ENCODE measurements at places on chromosomes 16 and 17. TPM values are rescaled to one million over a fixed set of nuclear protein-coding genes. Genes with fewer than 3 reads are reported as not detected.

DNA sequence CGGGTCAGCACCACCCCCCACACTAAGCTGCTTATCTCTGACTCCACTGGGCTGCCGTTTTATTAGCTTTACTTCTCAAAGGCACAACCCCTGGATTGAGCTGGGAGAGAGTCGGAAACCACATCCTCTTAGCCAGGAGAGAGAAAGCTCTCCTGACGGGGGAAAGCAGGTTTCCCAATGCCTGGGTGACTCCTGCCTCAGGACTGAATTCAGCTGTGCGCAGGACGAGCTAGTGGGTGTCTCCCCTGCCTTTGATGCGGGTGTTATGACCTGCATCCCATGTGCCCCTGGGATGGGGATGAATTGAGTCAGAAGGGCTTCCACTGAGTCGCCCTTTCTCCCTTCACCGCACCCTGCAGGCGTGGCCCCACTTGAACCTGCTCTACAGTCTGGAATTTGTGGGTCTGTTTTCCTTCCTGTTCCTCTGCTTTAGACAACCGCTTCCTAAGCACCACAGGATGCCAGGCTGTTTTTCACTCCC lies 819.2 kb upstream of the EEF2KMT start:
- DNase-seq, result no peak

Gene DHX38
- 46.7 TPM for total RNA-seq

GRCh38 chr17:74163271-74163821 lies 40.1 kb upstream of the RPL38 start:
- DNase-seq, result no peak

GRCh38 chr16:84973776-84974523 lies 37.4 kb downstream of the ZDHHC7 start:
- DNase-seq, result no peak

GRCh38 chr17:4490637-4491061 lies 8.0 kb upstream of the SPNS2 start:
- no peak for DNase-seq

Gene RSL1D1
- total RNA-seq, result 131 TPM

- peak; percentile 89 for DNase-seq
These were observed 38.8 kb downstream of the RPGRIP1L start for GRCh38 chr16:53664724-53665345.

- DNase-seq, result no peak
These were observed 19.8 kb downstream of the C16orf95 start for GRCh38 chr16:87297407-87297806.

Gene DBNDD1
- total RNA-seq, result 0.79 TPM

Gene CARD14
- total RNA-seq, result 7.3 TPM

DNA sequence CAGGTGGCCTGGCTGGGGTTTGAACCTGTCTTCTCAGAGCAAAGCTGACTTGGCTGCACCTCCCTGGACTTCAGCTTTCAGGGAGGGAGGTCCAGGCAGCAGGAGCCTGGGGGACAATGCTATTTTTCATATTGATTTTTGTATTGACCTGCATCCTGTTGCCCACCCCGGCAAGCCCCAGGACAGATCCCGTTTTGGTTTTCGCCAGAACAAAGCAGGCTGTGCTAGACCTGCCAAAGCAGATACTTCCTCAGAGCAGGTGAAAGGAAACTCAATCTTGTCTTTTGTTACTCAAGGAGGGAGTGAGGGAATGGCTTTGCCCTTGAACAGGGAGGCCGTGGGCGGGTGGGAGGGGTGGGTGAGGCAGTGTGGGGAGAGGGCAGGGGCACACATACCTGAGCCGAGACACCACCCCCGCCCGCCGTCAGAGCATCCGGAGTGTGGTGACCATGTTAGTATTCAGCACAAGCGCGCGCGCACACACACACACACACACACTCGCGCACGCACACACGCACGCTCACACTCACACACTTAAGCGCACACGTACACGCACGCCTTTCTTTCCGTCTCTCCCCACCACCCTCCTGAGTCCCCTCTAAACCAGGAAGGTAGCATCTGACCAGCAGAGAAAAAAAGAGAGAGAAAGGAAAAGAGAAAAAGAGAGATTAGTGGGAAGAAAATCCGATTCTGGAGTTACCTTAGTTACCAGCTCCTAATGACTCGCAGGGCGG lies 59.5 kb downstream of the RAI1 start:
- no peak for DNase-seq

Gene HBA1
- 3,010 TPM for total RNA-seq

GRCh38 chr16:14963281-14964173 lies 11.3 kb upstream of the PDXDC1 start:
- DNase-seq, result no peak

DNA sequence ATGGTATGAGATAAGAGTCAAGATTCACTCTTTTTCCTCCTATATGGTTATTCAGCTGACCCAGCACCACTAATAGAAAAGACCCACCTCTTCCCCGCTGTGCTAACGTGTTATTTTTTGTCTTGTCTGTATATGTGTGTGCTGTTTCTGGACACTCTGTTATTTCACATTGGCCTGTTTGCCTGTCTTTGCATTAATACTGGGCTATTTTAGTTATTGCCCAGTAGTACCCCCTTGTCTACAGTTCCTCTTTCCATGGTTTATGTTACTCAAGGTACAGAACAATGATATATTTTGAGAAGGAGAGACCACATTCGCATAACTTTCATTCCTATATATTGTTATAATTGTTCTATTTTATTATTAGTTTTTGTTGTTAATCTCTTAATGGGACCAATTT lies 74.0 kb upstream of the SIAH1 start:
- DNase-seq, result no peak

Gene OSGIN1
- total RNA-seq, result 0.30 TPM

- no peak for DNase-seq
These were observed 9.7 kb downstream of the NMT1 start for GRCh38 chr17:45070809-45071208.

DNA sequence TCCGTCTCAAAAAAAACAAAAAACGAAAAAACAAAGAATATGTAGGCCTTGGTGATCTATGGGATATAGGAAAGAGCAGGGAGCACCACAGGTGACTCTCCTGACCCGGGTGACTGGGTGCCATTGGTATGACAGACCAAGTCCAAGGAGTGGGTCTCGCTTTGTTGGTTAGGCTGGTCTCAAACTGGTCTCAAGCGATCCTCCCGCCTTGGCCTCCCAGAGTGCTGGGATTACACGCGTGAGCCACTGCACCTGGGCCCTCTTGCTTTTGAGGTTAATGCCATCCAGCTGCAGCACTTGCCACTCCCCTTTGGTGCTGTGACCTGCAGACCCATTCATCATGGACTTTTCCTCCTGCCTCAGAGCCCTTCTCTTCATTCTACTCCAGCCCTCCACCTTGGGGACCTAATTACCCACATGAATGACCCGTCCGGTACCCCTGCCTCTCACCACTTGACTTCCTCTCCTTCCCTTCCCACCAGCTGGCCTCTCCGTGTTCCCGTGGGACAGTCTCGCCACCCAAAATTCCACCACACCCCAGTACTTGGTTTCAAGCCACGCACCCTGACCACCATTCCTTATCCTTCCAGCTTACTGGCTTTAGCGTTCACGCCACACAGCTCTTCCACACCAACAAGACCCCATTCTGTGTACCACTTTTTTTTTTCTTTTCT lies 3.2 kb upstream of the UBE2G1 start:
- DNase-seq, result no peak

Gene CMTR2
- total RNA-seq, result 32.6 TPM

DNA sequence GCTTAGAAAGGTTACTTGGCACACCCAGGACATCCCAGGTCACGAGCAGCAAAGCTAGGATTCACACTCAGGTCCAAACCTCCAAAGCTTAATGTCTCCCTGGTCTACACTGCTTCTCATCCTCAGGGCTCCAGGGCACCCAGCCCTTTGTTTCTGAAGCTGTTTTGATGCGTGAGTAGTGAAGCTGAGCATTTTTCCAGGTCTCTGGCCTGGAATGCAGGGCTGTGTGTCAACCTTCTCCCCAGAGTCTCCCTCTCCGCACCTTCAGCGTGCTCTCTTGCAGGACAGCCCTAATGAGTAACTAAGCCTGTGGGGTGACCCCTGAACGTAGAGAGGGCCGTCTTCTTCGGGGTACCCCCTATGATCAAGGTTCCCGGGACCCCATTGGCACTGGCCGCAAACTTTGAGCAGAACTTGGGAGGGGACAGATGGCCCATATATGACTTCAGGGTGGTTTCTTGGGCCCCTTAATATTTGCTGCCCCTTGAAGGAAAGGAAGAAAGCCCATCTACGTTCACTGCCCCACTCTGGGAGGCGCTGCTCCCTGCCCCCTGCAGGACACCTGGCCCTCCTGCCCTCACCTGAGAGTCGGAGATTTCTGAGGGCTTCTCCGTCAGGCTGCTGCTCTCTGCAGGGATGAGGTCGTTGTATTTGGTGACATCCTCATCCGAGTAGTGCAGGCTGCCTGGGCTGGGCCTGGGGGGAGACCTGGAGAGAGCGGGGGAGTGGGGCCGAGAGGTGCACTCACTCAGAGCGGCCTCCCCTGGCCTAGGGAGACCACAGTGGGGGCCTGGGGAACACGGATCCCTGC lies 36.4 kb upstream of the CDC42EP4 start:
- no peak for DNase-seq

- no peak for DNase-seq
These were observed 1.5 kb downstream of the ZNF319 start for GRCh38 chr16:57998992-57999365.

GRCh38 chr16:49740256-49740655 lies 115.7 kb downstream of the ZNF423 start:
- no peak for DNase-seq

Gene C16orf74
- 5.2 TPM for total RNA-seq

DNA sequence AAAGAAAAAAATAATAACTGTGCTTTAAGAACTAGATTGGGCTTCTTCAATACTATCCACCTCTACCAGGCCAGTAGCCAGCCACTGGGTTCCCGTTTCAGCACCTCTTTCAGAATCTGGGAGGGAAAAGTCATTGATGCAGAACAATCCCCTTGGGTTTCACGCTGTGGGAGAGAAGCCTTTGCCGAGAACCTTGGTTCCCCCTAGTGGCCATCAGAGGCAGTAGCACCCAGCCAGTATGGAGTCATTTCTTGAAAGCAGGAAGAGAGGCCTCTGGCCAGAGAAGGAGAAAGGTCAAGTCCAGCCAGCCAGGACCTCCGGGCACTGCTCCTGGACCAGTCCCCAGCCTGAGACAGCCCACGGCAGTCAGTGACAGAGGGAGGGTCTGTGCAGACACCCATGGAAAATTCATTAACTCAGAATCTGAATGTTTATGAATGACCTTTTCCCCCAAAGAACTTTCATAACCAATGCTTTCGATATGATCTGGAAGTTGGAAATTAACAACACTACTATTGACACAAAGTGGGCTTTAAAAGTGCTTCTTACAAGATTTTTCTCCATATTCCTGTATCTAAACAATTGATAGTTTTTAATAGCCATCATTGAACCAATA lies 51.2 kb upstream of the CDH5 start:
- peak; percentile 55 for DNase-seq

Gene CDH8
- total RNA-seq, result 5.6 TPM

Gene CDT1
- total RNA-seq, result 7.9 TPM

Gene CCL7
- not detected for total RNA-seq

Gene ZFHX3
- total RNA-seq, result 6.7 TPM

DNA sequence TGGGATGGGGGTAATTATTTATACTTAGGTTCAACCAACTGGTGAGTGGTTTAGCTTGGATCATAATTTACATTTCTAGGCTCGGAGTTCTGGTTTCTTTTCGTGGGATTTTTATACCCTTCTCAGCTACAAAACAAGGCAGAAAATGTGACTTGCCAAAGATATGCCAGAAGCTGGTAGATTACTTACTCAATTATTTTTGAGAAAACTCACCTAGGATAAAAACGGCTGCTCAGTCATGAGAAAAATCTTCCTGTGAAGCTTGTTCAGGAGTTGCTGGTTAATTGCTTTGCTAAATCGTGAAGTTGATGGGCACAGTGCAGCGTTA lies 1.1 kb downstream of the NDEL1 start:
- peak; percentile 11 for DNase-seq

Gene YBX2
- 1.3 TPM for total RNA-seq

GRCh38 chr16:57507136-57508034 lies 21.1 kb upstream of the DOK4 start:
- DNase-seq, result no peak

Gene MPO
- total RNA-seq, result 51.1 TPM

DNA sequence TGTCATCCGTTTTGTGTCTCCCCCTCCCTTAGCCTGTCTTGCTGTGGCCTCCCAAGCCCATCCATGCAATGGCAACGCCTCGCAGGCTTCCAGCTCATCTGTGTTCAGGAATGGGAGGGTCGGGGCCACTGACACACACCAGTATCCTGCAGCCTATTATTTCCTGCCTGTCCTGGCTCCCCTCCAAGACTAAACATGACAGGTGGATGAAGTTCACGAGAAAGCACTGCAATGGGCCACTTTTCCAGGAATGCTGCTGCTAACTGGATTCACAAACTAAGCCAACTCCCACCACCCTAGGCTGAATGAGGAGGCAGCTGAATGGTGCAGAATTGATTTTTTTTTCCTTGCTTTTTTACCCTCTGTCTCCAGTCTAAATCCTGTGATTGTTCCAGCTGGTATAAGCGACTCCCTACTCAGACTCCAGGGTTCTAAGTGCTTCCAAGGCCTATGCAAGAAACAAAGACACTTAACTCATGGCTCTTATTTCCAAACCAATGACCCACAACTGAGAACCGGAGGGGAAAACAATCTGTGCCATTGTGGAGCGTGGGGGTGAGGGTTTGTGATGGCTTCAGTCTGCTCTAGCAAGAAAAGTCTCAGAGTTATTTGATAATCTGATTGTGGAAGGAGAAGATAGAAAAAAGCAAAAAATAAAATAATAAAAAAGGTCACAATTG lies 23.3 kb downstream of the TMEM100 start:
- DNase-seq, result no peak

Gene BCAS3
- total RNA-seq, result 43.6 TPM

Gene HMOX2
- 28.8 TPM for total RNA-seq

DNA sequence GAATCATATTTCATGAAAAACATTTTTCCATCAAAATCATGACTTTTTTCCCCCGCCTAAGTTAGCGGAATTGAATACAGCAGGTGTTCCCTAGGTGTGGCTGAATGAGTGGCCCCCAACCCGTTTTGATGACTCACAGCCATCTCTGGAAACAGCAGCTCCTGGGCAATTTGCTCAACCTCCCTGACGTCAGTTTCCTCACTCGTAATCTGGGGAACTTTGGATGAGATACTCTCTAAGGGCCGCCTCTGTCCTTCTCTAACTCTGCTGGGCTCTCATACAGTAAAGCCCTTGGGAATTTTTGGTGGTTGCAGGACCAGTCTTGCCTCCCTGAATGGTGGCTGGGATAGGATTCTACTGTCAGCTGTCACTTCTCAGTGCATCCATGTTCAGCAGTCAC lies 11.6 kb upstream of the NTN1 start:
- no peak for DNase-seq

Gene KRTAP1-5
- 14.1 TPM for total RNA-seq

- no peak for DNase-seq
These were observed 9.9 kb upstream of the GUCY2D start for GRCh38 chr17:7992516-7992915.

GRCh38 chr16:51763072-51763661 lies 612.1 kb upstream of the SALL1 start:
- DNase-seq, result no peak

GRCh38 chr16:58026139-58026704 lies 668 bp downstream of the MMP15 start:
- no peak for DNase-seq
